ENCODE measurements at places on chromosomes 12 and 14.

DNA sequence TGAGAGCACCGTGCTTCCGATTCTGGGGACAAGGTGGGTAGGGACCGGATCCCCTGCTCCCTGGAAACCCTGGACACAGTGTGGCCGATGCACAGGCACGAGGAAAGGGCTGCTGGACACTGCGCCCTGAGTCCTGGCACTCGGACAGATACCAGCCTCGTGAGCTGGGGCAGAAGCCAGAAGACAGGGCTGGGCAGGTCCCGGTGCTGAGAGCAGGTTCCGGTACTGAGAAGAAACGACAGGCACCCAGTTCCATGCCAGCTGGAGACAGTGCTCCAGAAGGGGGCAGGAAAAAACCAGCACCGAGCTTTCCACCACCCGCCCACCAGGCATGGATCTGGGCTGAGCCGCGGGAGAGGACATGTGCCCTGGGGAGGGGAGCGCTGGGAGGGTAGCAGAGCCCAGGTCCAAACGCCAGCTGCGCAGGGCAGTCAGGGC, 6.5 kb downstream of the XRCC3 start:
- no peak for DNase-seq

DNA sequence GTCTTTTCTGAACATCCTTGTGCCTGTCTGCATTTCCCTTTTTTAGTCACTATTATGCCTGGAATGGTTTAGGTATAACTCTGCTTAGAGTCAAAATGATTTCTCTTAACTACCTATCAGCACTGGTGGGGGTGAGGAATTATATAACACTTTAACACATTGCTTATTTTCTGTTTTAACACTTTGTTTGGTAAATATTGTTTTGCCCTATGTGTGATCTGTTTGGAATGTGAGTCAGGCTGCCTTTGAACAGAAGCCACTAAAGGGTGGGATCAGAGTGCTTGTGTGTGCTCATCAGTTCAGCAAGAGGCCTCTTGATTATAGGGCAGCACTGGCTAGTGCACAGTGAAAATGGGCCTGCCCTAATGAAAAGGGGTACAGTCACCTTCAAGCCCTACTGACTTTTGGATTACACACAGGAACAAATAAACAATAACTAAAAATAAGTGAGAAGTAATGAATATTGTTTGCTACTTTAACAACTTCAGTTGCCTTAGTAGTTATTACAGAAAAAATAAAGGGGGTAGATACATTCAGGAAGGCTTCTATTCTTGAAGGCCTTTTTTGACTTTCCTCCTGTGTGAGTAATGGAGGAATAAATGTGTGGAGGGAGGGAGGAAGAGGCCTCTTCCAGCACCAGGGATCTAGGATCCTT, 23.2 kb downstream of the NGDN start:
- no peak for DNase-seq

DNA sequence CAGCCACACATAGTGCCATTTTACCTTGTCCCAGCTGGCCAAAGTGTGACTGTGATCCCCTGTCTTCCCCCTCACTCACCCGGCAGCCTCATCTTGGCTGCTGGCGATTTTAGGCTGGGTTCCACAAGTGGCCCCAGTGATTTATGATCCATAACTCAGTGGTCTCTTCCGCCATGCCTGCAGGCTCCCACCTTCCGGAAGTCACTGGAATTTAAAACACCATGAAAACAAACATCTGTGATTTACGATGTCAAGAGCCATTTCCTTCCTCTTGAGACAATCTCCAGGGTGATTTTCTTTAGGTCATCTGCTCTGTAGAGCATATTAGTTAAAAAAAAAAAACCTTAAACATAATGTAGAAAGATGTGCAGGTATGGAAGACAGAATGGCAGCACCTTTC, 282.3 kb downstream of the CACNA1C start:
- no peak for DNase-seq

DNA sequence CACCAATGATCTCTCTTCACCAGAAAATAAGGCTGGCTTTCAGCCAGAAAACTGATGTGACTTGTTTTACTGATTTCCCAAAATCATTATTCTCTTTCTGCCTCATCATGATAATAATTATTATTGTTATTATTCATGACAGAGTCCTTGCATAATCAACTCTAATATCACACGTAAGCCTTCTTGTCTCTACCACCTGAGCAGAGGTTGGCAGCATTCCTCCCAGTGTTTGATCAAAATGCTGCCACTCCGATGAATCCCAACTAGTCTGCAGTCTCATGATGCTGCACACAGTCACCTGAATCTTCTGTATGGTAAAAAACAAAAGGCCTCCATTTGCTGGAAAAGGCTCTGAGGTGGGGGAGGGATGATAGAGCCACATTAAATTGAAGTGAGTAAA, 105.7 kb upstream of the PLEKHG7 start:
- no peak for DNase-seq

DNA sequence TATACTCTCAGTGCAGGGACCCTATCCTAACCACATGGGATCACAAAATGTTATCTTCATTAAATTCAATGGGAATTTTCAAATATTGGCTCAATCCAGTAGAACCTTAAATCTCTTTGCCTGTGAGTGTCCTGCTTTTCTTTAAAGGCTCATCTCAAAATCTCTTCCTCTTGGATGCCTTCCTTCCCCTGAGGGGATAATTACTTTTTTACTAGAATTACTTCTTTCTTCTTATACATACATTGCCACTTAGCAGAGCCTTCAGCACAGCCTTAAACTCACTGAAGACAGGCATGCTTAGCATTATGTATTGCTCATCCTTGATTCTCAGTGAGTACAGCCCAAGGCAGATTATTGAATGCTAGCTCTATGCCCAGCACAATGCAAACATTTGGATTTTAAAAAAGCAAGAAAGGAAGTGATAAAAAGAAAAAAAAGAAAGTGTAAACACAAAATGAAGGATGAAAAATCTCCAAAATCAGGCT, 1918.0 kb upstream of the FLRT2 start:
- no peak for DNase-seq

- no peak for DNase-seq
Observed at GRCh38 chr12:120846721-120847120, 57.4 kb downstream of the SPPL3 start.

DNA sequence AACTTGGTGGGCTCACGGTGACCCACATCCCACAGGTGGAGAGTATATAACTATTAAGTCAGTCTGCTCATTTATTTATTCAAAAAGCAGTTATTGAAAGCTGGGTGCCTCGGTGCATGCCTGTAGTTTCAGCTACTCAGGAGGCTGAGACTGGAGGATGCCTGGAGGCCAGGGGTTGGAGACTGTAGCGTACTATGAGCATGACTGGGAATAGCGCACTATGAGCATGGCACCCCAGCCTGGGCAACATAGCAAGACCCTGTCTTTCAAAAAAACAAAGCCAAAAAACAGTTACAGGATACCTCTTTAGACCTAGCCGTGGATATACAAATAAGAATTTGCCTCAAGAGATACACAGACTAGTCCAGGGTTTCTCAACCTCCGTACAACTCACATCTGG, 139.8 kb downstream of the ZFP36L1 start:
- no peak for DNase-seq

DNA sequence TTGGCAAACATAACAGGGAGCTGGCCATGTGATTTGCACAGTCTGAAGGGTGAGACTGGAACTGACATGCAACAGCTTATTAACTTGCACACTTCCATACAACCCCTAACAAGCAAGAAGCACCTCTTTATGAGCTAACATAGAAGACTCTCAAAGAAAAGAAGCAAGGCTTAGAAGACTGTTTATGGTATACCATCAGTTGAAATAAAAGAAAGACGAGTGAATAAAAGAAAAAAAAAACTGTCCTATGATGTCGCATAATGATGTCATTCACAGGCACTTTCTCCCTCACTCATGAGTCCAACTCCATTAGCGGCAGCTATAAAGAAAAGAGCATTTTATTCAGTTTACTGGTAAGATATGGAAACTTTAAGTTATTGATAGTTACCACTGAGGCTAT, 3.3 kb upstream of the MDM1 start:
- DNase-seq = no peak

DNA sequence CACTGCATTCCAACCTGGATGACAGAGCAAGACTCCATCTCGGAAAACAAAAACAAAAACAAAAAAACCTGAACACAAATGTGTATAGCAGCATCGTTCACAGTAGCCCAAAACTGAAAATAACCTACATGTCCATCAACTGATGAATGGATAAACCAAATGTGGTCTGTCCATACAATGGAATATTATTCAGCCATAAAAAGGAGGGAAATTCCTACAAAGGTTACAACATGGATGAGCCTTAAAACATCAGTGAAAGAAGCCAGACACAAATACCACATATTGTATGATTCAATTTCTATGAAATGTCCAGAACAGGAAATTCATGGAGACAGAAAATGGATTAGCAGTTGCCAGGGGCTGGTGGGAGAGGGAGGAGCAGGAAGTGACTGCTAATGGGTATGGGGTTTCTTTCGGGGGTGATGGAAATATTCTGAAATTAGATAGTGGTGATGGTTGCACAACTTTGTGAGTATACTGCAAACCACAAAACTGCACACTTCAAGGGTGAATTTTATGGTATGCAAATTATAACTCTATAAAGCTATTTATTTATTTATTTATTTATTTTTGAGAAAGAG, 4.0 kb downstream of the MYL2 start:
- DNase-seq = peak; percentile 24

DNA sequence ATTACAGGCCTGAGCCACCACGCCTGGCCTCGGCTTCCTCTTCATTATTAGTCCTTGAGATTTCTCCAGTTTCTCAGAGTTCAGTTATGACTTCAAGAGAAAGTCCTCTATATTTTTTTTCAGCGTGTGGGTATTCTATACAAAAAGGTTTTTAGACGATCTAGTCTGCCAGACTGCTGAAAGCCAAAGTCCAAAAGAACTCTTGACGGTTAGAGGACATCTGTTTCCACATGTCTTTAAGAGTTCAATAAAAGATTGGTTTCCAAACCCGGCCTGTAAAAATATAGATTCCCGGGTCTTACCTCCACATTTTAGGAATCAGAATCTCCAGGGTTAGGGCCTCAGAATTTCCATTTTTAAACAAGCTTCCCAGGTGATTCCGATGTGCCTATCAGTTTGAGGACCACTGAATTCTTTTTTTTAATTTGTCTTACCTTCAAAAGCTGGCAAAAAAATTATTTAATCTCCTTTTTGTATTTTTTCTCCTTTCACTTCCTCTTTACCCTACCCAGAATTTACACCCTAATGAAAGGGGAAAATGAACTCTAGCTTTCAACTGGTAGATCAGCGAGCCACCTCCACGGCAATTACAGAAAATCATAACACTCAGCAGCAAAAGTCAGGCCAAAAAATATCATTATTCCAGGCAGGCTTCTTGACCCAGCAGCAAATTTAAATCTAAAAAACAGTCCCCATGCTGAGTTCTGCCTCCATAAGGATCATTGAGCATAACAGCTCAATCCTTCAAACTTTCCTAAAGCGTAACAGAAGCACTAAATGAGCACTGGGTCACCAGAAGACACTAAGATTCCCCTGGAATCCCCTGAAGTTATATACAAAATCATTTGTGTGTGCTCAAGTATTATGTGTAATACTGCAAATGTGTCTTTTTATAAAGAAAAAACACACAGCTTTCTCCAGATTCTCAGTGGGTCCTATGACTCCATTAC, 8.7 kb downstream of the NT5DC3 start:
- no peak for DNase-seq

DNA sequence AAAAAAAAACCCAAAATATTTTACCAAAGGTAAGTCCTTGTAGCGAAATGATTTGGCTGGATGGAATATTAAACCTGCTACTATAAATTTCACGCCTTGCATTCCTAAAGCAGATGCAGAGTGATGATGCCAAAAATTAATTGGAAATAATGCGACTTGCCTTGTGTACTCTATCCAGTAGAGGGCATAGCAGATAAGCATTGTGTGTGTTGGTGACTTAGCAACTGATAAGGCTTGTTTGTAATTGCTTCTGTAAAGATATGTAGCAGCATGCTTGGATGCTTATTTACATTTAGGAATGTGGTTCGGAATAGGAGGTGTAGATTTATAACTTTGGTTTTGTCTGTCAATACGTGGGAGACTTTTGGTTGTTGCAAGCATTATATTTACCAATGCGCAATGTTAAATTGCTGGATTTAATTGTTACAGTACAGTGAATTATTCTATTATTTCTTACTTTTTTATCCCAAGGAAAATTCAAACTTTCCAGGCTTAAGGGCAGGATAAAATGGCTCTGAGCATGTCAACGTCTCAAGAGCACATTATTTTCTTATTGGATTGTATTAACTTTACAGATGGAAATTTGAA, 80.5 kb downstream of the TMEM260 start:
- peak; percentile 32 for DNase-seq

- DNase-seq = peak; percentile 86
Observed at GRCh38 chr14:38404616-38405015, 148.7 kb upstream of the CLEC14A start.
